ENCODE measurements at places on chromosomes 2 and 18. TPM values are rescaled to one million over a fixed set of nuclear protein-coding genes. Genes with fewer than 3 reads are reported as not detected.

- no peak for DNase-seq
Observed at GRCh38 chr2:222304737-222305515, 6.1 kb upstream of the PAX3 start.

DNA sequence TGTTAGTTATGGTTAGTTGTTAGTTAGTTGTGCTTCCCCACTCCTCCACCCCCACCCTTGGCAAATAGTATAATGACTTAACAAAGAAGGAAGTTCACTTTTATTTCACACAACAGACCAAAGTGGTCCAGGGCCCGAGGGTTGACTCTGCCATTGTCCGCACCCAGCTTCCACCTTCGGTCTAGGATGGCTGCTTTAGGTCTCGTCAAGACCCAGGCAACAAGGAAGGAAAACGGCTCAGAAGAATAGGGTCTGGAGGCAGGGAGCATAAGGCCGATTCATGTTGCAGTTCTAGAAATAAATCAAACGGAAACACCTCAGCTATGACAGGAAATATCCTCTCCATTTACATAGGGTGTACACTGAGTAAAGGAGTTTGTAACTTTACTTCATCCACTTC lies 206.0 kb upstream of the CXCR4 start:
- DNase-seq = no peak

GRCh38 chr2:190355968-190356644 lies 12.7 kb downstream of the INPP1 start:
- DNase-seq = no peak

DNA sequence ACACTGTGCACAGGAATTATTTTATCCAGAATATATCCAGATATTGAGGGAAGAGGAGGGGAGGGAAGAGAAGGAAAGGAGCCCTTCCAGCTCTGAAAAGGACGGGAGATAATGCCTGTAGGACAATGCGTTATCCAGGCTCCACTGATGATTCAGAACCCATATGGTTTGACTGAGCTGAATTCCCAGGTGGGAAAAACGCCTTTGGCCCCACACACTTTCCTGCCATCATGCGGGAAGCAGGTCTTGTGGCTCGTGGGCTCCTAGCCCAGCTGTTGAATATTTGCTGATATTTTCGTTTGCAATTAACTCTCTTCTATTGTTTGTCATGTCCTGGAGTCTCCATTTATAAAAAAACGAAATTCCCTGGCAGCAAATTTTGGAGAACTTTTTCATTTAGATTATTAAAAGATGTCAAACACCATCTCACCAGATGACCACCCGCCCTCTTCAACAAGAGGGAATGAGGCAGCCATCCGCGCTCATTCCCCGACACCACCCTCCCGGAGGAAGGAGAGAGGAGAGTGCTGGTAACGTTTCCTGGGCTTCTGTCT lies 8.9 kb downstream of the COL6A3 start:
- no peak for DNase-seq

DNA sequence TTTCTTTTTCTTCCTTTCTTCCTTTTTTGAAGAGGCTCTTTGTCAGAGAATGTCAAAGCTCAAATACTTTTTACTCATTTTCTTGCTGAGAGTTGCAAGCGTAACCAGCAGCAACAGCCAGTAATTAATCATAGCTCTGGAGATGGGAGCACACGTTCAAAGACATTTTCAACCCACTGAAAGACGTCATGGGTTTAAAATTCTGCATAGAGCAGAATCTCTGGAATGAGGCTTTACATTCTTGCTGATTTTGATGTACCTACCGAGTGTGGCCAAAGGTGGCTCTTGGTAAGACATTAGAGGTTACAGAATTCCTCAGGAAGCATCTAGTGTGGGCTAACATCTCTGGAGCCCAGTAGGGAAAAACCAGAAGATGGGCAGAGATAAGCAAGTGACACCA lies 292.5 kb downstream of the MTX2 start:
- no peak for DNase-seq

- DNase-seq = no peak
Observed at GRCh38 chr2:102788885-102789260, 27.0 kb downstream of the TMEM182 start.

DNA sequence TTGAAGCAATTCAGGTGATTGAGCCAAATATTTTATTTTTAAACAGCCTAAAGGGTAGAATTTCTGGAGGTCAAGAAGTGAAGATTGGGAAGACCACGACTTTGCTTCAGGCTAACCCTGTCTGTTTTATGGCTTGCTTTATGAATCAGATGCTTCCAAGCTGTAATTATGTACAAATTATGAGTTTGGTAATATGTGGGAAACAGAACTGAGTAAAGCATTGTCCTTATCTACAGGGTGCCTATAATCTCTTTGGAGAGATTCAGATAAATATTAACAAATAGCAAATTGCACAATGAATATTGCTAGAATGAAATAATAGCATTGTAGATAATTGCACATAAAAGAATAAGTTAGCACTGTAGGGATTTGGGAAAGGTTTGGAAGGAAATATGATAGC lies 539.4 kb upstream of the CDH2 start:
- no peak for DNase-seq

GRCh38 chr18:48168861-48169260 lies 238.4 kb upstream of the SMAD2 start:
- DNase-seq = no peak

GDF7 gene
- 3.8 TPM for total RNA-seq

FBXO15 gene
- not detected for total RNA-seq

ITGB1BP1 gene
- 100 TPM for total RNA-seq

ZBTB7C gene
- 11.0 TPM for total RNA-seq

CYP26B1 gene
- 5.0 TPM for total RNA-seq

DNA sequence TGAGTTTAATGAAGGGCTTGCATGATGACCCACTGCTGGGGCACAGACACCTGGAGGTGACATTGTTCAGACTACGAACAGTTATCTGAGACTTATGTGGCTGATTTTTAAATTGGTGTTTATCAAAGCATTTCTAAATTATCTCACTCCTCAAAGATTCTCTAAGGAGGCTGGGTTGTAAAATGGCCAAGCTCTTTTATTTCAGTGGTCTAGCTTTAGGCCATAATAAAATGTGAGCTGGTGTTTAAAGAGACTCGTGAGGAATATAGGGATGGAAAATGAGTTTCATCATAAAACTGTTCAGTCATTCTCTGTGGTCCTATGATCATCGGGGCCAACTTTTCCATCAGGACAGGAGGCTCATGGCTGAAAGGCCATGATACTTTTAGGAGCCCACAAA lies 93.4 kb downstream of the SPP2 start:
- DNase-seq = no peak

GRCh38 chr18:79597176-79597830 lies 82.3 kb upstream of the CTDP1 start:
- peak; percentile 63 for DNase-seq

DNA sequence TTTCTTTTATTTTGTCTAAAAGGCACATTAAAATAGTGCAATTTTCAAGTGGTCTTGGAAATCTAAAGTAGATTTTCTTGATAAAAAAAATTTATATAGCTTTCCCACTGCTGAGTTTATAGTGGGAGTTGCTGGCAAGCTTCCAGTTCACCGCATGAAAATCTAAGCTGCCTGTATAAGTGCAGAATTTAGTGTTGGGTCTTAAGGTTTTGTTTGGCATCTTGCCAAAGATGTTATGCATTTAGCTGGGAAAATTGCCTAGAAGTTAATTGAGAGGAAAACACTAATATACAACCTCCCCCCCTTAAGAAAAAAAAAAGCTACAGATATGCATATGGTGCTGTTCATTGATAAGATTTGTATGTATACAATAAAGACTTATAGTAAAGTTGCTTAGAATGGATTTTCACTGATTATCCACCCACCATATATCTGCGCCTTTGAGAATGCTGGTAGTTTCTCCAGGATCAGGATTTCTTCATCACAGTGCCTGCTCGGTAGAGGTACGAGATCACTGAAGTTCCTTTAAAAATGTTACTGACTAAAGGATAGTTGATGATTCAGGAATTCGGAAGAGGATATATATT lies 803.2 kb upstream of the POU3F3 start:
- no peak for DNase-seq

GRCh38 chr2:207352978-207353671 lies 176.6 kb upstream of the CREB1 start:
- no peak for DNase-seq

SLC19A3 gene
- 2.3 TPM for total RNA-seq

SNED1 gene
- 39.7 TPM for total RNA-seq

DNA sequence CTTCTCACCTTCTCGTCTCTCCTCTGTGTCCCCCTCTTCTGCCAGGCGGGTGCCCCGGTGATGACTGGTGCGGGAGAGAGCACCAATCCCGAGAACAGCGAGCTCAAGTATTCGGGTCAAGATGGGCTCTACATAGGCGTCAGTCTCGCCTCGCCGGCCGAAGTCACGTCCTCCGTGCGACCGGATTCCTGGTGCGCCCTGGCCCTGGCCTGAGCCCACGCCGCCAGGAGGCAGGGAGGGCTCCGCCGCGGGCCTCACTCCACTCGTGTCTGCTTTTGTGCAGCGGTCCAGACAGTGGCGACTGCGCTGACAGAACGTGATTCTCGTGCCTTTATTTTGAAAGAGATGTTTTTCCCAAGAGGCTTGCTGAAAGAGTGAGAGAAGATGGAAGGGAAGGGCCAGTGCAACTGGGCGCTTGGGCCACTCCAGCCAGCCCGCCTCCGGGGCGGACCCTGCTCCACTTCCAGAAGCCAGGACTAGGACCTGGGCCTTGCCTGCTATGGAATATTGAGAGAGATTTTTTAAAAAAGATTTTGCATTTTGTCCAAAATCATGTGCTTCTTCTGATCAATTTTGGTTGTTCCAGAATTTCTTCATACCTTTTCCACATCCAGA lies 31.3 kb downstream of the GATA6 start:
- peak; percentile 82 for DNase-seq

GRCh38 chr2:58138396-58139030 lies 91.9 kb downstream of the VRK2 start:
- no peak for DNase-seq

LRATD1 gene
- total RNA-seq = 3.1 TPM

- DNase-seq = peak; percentile 25
Observed at GRCh38 chr18:78563110-78563509, 416.5 kb upstream of the SALL3 start.

GPR55 gene
- 0.19 TPM for total RNA-seq

MC5R gene
- not detected for total RNA-seq

GRCh38 chr18:36296650-36297416 lies 680 bp upstream of the FHOD3 start:
- peak; percentile 87 for DNase-seq

DNA sequence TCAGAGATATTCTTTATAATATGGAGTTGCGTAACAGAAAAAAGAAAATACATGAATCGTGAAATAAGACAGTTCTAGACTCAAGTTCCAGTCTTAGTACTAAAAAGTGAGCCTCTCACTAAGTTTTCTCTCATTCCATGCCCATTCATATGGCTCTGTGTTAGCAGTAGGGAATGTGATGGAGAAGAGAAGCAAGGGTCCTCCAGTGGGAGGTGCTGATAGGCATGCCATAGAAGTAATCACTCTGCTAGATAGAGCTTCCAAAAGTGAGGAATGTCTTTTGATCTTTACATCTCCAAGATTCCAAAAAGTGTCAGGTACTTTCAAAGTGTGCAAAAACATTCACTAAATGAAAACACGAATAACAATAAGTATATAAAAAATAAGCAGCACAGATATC lies 678.4 kb downstream of the DCDC2C start:
- no peak for DNase-seq

- no peak for DNase-seq
Observed at GRCh38 chr2:157168501-157168900, 89.0 kb upstream of the GALNT5 start.

- DNase-seq = no peak
Observed at GRCh38 chr2:198293281-198293680, 488.9 kb downstream of the PLCL1 start.

- no peak for DNase-seq
Observed at GRCh38 chr2:62774555-62775366, 69.2 kb downstream of the EHBP1 start.

DNA sequence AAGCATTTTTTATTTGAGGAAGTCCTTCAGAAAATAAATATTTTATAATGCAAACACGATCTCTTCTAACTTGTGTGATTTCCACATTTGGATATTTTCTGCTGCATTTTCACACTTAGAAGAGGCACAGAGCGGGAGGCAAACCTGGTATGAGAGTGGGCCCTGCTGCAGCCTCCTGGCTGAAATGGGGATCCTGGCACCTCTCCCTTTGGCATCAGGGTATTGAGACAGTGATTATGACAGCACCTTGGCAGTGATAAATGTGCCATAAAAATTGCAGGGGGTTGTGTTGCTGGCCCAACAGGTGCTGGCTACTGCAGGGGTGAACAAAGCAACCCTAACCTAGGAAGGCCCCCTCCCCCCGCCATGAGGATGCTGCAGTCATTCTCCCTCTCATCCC lies 128.6 kb downstream of the TSN start:
- DNase-seq = no peak

DNA sequence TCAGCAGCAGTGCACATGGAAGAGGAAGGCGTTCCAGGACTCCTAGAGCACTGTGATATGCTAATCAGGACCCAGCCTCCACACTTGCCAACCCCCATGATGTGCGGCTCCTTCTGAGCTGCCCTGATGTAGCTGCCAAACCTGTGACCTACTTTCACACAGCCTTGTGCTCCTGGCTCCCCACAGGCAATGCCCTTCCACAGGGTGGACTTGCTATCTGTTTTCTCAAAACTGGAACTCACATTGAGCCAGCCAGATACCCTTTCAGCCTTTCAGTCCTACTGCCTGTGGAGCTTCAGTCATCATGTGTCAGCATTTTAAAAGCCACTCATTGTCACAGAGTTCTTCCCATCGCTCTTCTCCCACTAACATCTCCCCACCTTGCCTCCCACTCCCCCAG lies 181.6 kb downstream of the AFF3 start:
- DNase-seq = no peak

DNA sequence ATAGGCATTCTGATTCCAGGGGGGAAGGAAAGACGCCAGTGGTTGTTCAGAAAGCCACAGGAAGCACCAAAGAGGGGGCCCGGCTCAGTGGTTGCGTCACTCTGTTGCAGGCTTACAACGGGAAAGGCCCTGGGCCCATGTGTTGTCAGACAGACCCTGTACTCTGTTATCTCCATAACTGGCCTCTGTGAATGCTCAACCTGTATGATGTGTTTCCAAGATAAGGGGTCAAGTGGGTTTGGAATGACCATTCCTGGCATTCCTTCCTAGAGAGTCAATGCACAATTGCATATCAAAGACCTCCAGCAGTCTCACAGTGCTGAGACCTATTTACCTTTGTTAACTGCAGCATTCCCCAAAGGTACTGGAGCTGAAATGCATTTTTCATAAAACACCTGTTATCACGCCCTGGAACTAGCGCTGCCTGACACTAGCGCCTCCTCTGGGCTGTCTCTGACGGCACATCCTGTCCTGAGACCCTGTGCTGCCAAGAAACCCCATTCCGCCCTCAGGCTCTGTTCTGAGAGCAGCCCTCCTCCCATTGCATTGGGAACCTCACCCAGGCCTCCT lies 13.2 kb upstream of the LRRFIP1 start:
- DNase-seq = no peak

GRCh38 chr18:54948350-54948837 lies 10.9 kb downstream of the CCDC68 start:
- no peak for DNase-seq

DNA sequence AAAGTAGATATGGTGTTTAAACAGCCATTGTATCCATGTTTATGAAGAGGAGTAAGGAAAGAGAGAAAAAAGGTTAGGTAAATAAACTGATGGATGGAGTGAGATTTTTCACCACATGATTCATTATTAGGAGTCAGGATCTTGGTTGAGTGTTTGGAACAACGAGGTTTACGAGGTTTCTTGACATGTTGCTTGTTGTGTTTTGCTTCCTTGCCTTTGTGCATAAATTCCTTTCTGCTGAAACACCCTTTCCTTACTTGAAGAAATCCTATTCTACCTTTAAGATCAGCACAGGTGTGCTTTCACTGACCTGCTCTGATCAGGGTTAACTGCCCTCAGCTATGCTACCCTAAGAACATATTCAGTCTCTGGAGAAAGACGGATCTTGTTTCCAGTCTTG lies 66.6 kb downstream of the EFEMP1 start:
- no peak for DNase-seq
